ENCODE measurements at places on chromosomes 11 and 22.

DNA sequence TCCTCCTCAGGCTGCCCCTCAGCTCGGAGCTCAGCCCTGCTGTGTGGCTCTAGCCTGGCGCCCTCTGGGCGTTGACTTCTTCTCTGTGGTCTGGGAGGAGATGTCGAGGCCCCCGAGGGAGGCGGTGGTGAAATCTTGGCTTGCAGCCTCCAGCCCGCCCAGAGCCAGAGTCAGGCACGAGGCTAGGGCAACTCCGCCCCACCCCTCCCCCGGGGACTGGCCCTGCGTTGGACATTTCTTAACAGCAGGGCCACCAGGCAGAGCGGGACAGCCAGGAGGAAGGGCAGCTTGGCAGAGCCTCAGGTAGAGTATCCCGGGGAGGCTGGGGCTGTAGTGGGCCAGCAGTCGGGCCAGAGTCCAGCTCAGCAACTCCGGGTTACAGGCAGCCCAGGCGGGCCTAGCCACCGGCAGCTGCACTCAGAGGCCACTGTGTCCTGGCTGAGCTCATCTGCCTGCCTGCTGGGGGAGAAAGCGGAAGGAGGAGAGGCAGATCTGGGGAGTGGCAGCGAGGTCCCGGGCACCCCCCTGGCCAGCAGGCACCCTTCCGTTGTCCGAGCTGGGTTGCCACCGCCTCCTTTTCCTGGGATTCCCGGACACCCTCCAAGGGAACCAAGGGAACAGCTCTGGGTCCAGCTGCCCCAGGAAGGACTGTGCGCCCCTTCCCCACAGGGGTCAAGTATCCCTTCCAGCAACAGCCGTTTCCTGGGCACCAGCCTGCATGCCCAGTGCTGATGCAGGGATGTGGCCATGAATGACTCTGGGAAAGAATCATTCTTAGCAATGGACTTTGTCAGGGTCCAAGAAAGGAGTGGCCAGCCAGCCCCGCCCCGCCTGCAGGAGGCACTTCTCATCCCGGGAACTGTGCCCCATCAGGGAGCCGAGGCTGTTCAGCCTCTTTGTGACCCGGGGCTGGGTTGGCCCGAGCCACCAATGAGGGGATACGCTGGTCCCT, at the start of gene ALDH3B1:
TSS of gene ALDH3B1 (plus strand) at position 238 of the 952 bp plus-strand sequence. CDS start 4,971 bp downstream, outside the sequence.
- DNase-seq, result peak; percentile 77

- DNase-seq, result no peak
These were observed 74.8 kb downstream of the ETS1 start for GRCh38 chr11:128512474-128512996.

- DNase-seq, result no peak
These were observed 415.9 kb upstream of the CADM1 start for GRCh38 chr11:115920092-115920461.

- DNase-seq, result no peak
These were observed 450 bp downstream of the MAP4K2 start for GRCh38 chr11:64802370-64803157.

DNA sequence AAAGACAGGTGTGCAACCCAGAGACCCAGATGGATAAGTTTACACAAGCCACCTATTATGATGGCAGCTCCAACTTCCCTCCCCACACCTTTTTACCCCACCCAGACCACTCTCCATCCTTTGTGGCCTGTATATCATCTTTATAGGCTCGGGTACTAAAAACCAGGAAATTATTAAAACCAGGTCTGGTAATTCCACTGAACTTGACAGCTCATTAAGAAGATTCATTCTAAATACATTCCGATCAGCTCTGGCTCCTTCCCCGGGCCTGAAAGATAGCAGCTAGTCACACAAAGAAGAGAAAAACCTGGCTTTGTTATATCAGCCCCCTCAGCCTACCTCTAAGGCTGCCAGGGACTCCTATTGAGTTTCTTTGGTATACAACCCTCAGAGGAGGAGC, 67.9 kb upstream of the API5 start:
- DNase-seq, result no peak

DNA sequence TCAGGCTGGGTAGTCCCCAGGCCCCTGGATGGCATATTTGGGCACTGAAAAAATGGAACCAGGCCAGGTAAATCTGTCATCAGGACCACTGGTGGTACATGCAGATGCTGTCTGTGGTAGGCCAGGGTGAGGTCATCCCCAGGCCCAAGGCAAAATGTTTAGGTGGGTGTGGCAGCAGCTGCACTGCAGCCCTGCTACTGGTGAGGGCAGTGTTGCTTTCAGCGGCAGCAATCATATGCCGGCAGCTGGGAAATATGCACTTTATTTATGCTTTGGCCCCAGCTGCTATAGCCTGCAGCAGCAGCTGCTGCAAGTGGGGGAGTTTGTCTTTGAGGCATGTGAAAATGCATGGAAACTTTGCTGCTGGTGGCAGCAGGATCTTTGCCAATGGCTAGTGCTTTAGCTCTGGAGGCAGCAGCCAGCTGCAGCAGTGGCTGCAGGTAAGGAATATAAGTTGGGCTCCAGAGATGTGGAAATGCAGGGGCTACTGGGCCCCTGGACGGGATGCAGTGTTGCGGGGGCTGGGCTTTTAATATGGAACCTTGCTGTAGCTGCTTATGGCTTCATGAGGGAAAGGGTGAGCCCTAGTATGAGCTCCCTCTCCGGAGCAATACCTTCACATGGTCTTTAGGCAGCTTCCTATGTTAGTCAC, 365.7 kb upstream of the CADM1 start:
- peak; percentile 61 for DNase-seq

DNA sequence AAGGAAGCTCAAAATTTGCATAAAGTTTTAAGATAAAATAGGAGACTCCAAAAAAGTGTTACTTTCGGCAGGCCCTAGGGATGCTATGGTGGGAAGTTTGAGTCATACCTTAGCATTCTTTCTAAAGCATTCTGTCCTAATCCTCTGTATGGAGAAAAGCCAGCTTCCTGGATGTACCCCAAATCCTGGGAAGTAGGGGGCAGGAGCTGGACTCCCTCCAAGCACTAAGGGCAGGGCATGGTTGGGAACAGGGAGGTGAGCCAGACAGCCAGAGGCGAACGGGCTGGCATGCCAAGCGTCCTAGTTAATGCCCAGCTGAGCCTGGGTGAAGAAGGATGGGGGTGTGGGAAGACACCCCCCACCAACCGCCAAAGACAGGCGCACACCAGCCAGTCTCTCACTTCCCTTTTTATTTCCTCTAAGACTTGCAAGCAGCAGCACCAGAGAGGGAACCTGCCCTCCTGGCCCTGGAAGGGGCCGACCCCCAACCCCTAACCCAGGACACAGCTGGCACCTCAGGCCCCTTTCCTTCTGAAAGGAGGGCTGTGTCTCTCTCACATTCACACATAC, 23.9 kb downstream of the RTN4RL2 start:
- DNase-seq, result no peak

GRCh38 chr11:18731441-18731840, 5.5 kb upstream of the IGSF22 start:
- DNase-seq, result no peak

- DNase-seq, result no peak
These were observed at the start of gene APOL3 for GRCh38 chr22:36160499-36160942. Gene APOL3 (minus strand): TSS chr22:36160755. CDS start chr22:36149055, 11,700 bp downstream.

GRCh38 chr22:28604966-28605761, 74.5 kb downstream of the TTC28 start:
- no peak for DNase-seq

- DNase-seq, result no peak
These were observed 5.2 kb upstream of the ZP1 start for GRCh38 chr11:60862171-60862570.

DNA sequence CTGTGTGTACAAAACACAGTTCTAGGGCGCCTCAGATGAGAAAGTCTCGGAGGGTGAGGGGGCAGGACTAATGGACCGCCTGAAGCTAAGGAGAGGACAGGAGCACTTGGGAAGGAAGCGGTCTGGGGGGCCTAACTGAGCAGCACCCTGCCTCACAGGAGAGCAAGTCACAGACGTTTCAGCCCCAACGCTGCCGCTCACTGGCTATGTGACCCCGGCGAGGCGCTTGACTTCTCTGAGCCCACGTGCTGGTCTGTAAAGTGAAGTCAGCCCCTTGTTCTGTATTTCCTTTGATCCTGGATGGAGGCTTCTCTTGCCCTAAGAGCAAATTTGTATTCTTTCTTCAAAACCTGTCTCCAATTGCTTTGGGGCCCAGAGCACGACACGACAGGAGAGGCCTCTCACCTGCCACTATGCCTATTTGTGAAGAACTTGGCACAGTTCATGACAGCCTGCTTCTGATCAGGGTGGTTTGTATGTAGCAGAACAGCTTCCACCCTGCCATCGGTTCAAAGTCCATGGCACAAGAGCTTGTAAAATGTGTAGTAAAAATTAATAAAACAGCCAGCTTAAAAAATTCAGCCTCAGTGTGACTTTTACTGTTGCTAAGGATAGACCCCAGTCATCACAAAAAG, 59.1 kb downstream of the WNT11 start:
- no peak for DNase-seq

DNA sequence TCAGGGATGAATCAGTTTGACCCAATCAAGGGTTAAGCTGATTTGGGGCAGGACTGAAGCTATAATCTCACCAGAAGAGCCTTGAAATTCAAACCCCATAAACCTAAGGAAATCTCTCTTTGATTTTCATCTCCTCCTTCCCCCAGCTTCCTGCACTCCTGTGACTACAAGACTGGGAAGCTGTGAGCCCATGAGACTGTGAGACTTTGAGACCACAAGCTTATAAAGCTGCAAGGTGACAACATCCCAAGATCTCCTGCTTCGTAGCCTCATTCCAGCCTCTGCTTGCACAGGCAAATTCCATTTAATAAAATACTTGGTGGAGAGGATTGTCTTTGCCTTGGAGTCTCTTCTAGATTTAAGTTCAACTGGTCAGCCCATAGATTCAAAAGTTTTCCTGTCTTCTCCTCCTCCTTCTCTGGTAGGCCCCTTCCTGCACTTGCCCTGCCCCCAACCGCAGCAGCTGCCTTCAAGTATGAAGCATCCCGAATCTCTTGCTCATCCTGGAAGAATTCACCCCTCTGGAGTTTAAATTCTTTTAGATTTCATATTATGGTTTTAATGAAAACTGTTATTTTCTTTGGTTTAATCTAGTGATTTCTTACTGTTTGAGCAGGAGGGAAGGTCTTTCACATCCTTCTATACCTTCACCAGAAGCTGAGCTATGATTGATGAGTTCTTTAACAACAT, 42.1 kb downstream of the PAMR1 start:
- DNase-seq, result no peak

DNA sequence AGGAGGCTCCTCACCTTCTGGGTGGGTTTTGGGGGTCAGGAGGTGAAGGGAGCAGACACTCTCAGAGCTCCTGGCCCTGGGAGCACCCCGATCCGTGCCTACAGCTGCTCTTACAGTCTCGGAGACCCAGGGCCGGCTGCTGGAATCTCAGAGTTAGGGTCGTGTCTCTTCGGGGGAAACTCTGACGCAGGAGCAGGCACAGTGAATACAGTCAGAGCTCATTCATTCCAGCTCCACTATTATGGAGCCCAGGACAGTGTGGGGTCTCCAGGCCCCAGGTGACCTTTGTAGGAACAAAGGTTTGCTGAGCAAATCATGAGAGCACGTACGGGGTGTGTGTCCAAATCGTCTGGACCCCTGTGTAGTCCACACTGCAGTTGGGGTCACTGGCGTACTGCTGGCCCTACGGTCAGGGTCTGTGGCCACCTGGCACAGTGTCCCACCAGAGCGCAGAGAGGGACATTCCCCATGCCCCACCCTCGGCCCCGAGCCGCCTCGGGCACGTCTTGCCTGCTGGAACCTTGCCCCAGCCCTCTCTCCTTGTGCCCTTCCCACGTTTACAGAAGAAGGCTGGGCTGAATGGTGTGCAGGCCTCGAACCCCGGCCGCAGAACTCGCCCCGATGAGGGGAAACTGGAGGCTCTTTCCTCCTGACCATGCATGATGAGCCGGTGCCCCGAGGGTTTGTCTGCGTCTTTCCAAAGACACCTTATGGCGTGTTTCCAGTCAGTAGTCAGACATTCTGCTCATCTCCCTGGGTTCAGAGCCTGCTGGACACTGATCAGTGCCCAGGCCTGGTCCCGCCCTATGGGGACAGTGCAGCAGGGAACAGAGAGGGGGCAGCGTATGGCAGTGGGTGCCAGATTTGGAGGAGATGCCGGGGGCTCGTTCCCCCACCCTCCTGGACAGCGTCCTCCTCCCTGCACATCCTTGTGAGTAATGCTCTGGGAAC, 1166.6 kb downstream of the BRD1 start:
- no peak for DNase-seq

DNA sequence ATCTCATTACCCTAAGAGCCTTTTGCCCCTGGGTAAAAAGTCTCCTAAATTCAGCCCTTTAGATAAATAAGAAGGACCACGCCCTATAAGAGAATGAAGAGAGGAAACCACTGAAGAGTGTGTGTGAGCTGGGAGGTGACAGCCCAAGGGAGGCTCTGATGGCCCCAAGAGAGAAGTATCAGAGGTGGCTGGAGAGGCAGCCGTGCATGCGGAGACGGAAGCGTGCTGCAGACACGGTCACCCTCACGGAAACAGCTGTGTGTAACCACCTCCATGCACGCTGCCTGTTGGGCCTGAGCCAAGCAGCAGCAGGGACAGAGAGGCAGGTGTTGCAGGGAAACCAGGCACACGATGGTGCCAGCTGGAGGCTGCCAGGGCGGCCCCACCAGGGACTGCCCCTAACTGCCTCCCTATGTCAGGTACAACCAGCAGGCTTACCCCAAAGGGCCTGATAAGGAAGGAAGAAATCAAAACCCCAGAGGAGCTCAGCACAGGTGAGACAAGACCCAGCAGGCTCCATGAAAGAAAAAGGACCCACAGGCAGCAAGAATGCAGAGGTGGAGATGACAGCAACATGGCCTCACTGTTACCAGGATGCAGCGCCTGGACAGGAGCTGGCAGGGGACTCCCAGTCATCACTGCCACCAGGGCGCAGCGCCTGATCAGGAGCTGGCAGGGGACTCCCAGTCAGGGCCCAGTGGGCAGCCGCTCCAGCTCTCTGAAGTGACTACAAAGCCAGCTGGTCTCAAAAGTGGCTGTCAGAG, 7.8 kb downstream of the LARGE2 start:
- peak; percentile 87 for DNase-seq

DNA sequence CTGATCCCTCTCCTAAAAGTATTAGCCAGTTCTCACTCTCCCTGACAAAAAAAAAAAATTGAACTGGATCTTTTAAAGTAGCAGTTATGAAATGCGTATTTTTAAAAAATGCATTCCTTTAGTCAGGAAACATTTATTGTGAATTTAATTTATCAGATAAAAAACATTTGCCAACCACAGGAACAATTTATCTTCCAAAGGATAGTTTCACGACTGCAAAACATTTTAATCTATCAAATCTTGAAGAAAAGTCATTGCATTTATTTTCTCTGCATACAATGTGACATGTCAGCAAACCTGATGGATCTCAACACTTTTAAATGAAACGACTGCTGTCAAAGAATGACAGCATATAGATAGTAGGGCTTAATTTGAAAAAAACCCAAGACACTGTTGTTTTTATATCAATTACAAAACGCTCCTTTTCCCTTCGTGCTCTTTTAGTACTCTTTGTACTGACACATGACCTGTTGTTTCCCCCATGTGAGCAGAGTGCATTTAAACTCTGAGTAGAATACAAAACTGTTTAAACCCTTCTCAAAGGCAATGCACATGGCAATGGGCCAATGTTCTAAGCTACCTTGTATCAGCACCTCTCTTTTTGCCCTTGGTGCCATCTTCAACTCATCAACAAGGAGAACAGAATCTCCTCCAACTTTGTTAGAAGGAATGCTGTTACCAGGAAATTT, 107.0 kb downstream of the ATG16L2 start:
- DNase-seq, result no peak

GRCh38 chr11:61853698-61854169, 25.6 kb downstream of the FADS2 start:
- no peak for DNase-seq
